Anterior cingulate cortex (tissue), 58 donors: ENCODE measurements at places on chromosomes 11 and 22.

DNA sequence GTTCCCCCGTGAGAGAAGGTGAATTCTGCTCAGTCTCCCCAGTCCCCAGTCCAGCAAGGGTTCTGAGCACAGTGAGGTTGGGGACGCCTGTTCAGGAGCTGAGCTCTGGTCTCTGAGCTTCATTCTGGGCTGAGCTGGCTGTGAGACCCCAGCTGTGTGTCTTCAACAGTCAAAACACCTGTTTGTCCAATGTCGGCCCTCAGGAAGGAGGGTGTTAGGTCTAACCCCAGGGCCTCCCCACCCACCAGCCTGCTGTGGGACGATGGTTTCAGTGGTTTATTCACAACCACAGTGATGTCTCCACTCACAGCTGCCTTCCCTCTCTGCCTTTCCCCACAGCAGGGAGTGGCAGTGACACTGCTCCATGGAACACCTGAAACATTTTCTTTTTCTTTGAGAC is 1282.9 kb downstream of the TBC1D22A start:
- no peak for DNase-seq

DNA sequence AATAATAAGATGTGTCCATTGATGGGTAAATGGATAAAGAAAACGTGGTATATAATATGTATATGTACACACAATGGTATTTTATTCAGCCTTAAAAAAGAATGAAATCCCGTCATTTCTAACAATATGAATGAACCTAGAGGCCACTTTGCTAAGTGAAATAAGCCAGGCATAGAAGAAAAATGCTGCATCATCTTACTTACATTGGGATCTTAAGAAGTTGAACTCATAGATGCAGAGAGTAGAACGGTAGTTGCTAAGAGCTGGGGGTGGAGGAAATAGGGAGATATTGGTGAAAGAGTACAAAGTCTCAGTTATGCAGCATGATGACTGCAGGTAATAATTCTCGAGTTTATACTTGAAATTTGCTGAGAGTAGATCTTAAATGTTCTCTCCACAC is 14.3 kb upstream of the SLC36A4 start:
- no peak for DNase-seq

GRCh38 chr22:41140365-41140957 is 48.1 kb downstream of the EP300 start:
- DNase-seq = no peak

GRCh38 chr22:17945888-17946648 is 78.3 kb downstream of the MICAL3 start:
- DNase-seq = no peak

- no peak for DNase-seq
Observed at GRCh38 chr11:85764796-85765195, 46.1 kb downstream of the SYTL2 start.
